Dermis blood vessel endothelial cell (primary cell): ENCODE measurements at places on chromosomes 4 and X. TPM values are rescaled to one million over a fixed set of nuclear protein-coding genes. Genes with fewer than 3 reads are reported as not detected.

DNA sequence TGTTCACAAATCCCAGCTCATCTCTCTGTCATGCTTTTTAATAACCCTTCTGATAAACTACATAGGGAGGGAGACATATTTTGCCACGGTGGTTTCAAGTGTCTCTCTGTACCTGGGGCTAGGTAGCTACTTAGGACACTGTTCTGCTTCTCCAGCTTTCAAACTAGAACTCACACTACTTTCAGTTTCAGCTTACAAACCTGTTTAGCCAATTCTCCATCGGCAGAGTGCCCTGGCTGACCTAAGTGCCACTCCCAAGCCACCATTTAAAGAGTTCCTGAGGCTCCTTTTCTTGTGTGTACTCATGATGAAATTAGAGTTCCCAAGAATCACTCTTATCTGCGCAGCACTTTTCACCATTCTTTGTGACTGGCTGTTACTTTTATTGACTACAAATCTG is 899.2 kb downstream of the FAT4 start:
- no peak for DNase-seq

DNA sequence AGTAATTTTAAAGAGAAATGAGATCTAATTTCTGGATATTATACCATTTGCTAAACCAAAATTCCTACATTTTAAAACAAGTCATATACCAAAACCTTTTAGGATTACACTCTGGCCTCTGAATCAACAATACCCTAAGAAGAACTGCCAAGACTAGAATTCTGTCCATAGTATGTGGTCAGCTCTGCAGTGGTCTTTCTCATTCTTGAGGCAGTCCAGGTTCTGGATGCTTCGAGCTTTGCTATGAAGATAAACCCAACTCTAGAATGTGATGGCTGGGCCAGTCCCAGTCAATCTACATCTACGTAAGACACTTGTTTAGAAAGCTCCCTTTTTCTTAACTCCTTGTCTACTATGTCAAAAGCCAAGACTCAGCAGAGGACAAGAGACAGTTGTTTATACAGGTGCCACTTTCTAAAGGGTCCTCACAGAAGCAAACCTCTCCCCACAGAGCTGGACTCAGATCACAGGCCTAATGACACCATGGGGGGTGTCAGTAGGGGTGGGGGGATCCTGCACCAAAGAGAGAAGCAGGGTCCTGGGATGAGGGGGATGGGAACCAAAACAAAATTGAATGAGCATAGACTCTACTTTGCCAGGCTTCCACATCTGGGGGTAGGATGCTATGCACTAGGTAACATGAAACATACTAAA is 63.2 kb downstream of the SH3RF1 start:
- no peak for DNase-seq

GRCh38 chrX:11664211-11665167 is 1.2 kb downstream of the ARHGAP6 start:
- DNase-seq, result peak; percentile 0

GRCh38 chr4:117010671-117011070 is 74.7 kb downstream of the TRAM1L1 start:
- DNase-seq, result no peak

GRCh38 chr4:124483048-124483906 is 229.3 kb downstream of the ANKRD50 start:
- DNase-seq, result peak; percentile 19

DNA sequence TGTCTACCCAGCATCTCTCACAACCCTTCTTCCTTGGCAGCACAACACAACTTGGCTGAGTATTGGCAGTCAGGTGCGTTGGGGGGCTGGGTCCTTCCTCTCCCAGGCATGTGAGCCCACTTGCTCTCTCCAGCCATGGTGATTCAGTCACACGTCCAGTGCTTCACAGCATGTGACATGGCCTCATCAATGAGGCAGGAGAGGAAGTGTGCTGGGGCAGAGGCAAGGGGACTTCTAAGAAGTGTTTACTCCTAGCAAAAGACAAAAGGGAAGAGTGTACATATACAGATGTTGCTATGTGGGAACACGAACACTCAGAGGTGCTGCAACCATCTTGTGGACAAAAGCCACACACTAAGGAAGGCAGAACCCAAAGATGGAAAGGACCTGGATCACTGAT is 380.8 kb downstream of the FBXW7 start:
- DNase-seq, result no peak

The FAM184B gene
- not detected in 2 replicates for total RNA-seq

The SATL1 gene
- total RNA-seq, result not detected in 2 replicates

The SNX25 gene
- total RNA-seq, result 61.8 and 73.2 TPM in 2 replicates

The CSN1S1 gene
- 0.09 TPM in 1 of 2 replicates, not detected in the other for total RNA-seq

The FMR1NB gene
- not detected in 2 replicates for total RNA-seq

The RENBP gene
- 12.1 and 27.4 TPM in 2 replicates for total RNA-seq

The USP17L11 gene
- total RNA-seq, result not detected in 2 replicates
